ENCODE measurements at places on chromosomes 1 and 21.

GRCh38 chr1:71351438-71351837, 270.6 kb upstream of the ZRANB2 start:
- DNase-seq = no peak

DNA sequence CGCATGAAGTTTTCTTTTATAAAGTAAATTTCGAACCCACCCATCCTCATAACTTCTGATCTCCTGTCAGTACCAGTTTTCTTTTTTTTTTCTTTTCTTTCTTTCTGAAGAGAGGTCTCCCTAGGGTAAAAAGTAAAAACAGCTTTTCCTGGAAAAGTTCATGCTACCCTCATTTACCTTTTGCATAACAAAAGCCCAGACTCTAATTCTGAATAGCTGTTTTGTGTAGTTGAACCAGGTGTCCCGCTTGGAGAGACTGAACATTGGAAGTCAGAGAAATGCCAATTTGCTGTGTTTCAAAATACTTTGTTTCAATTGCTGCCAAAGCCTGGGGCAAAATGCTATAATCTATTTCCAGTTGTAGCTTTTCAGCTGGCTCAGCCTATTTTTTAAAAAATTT, 113.7 kb upstream of the RUNX1 start:
- DNase-seq = no peak

GRCh38 chr1:169024800-169025271, 81.7 kb upstream of the ATP1B1 start:
- DNase-seq = no peak

GRCh38 chr1:84634536-84635205, 55.6 kb downstream of the SSX2IP start:
- DNase-seq = no peak

All from CD4-positive, alpha-beta memory T cell (primary cell).